ENCODE measurements at places on chromosomes 4 and X.

- DNase-seq = no peak
Observed at GRCh38 chr4:148442832-148443511, 758 bp upstream of the NR3C2 start.

DNA sequence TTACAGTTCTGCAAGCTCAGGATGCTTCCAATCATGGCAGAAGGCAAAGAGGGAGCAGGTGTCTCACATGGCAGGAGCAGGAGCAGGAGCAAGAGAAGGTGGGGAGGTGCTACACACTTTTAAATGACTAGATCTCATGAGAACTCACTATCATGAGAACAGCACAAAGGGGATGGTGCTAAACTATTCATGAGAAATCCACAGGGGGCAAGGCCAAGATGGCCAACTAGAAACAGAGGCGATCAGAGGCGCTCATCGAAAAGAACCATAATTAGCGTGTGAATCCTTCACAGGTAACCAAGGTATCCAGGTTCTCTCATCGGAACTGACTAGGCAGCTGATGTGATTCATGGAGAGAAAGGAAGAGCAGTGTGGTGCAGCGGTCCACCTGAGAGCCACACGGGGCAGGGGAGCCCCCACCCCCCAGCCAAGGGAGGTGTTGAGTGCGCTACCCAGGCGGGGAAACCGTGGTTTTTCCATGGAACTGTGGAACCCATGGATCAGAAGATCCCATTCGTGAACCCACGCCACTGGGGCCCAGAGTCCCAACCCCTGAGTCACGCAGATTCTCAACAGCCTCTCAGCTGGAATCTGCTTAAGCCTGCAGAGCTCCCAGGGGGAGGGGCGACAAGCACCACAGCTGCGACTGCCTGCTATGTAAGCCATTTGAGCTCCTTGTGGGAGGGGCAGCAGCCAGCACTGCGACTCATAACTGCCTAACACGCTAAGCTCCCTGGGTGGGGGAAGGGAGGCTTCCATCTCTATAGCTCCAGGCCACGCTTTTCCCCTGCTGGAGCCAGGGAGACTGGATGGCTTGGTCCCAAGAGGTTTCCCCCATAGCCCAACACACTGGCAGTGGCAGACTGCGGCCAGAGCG, 46.7 kb downstream of the FGF16 start:
- DNase-seq = no peak

- DNase-seq = no peak
Observed at GRCh38 chr4:73753215-73753614, 12.8 kb downstream of the CXCL8 start.

DNA sequence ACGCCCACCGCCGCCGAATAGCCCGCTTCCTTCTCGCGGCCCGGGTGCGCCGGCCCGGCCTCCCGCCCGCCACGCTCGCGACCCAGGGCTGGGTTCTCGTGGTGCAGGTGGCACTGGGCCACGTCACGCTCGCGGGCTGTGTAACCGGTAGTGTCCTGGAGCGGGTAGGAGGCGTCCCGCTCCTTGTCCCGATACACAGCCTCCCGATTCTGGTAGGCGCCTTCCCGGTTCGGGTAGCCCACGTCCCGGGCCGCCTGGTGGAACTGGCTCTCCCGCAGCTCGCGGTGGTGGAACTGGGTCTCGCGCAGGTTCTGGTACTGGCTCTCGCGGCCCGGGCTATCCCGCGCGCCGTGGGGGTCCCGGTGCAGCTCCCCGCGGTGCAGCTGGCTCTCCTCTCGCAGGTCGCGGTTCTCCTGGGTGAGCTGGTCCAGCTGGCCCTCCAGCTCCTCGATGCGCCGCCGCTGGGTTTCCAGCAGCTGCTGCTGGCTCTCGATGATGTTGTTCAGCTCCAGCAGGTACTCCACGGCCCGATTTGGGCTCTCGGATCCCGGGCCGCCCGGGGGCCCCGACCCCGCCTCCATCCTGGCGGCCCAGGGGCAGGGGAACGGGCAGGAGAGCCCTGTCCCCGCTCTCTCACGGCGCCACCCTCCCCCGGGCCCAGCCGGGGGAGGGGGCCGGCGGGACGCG, 39.3 kb upstream of the IQSEC2 start:
- no peak for DNase-seq

- no peak for DNase-seq
Observed at GRCh38 chr4:8283631-8284121, 14.1 kb downstream of the HTRA3 start.

DNA sequence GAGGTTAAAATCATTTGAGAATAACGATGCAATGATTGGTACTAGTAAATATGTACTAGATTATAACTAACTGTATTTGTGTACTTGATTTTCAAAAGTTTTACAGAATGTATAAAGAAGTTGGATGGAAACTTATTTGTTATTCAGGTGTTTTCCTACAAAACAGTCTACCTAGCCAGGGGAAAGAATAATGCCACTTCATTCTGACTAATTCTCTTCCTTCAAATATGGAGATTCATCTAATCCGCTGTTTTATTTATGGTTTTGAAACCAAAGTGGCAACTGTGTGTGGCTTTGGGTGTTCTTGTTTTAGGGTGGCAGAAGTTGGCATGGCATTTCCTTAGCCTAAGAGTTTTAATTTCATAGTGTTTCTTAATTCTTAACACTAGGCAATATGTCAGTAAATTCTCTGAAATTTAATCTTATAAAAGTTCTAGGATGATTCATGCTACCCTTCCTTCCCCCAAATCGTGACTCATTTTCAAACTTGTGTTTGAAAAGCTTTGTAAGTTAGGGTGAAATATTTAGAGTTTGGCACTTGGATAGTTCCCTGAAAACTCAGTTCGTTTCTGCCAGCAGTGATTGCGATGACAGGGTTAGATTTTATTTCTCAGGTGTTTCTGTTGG, 62.6 kb downstream of the DCLK2 start:
- DNase-seq = no peak

DNA sequence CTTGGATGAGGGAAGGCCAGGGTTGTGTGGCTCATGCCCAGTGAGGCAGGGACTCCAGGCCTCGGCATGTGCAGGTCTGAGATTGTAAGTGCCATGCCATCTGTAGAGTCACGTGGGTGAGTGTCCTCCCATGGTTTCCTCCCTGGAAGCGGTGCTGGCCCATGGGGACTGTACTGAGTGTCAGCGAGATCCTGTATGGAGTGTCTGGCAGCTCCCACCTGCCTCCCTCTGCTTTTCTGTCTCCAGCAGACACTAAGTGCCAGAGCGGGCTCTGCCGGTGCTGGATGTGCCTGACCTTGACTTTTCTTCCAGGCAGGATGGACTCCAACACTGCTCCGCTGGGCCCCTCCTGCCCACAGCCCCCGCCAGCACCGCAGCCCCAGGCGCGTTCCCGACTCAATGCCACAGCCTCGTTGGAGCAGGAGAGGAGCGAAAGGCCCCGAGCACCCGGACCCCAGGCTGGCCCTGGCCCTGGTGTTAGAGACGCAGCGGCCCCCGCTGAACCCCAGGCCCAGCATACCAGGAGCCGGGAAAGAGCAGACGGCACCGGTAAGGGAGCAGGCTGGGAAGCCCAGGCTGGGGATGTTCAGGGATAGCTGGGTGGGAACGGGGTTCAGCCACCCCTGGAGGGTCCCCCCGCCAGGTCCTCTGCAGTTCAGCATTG, 7.6 kb downstream of the WFS1 start:
- DNase-seq = no peak

DNA sequence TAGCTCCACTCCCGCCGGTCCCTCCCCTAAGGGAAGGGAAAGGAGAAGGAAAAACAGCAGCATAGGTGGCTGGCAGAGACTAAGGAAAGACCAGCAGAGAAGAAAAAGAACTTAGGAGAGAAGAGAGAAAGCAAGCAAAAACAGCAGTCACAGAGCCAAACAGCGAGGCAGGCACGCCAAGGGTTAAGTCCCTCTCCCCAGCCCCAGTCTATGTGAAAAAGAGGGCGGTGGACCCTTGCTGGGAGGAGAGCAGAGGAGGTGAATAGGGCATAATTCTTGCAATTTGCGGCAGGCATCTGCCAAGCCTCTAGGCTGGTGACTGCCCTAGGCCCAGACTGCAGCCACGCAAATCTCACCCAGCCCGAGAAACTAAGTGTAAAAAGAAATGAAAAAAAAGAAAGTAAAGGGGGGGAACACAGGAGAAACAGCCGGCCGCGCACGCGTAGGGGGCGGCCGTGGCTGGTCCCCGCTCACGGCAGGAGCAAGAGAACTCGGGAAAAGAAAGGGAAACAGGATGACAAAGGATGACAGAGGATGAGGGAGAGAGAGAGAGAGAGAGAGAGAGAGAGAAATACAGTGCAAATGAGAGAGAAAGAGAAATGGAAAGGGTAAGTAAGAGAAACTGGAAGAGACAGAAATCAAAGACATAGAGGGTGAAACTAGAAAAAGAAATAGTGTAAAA, 48.6 kb downstream of the MAGEA9 start:
- DNase-seq = no peak

GRCh38 chr4:22695917-22696316, 3.2 kb downstream of the GBA3 start:
- DNase-seq = no peak

DNA sequence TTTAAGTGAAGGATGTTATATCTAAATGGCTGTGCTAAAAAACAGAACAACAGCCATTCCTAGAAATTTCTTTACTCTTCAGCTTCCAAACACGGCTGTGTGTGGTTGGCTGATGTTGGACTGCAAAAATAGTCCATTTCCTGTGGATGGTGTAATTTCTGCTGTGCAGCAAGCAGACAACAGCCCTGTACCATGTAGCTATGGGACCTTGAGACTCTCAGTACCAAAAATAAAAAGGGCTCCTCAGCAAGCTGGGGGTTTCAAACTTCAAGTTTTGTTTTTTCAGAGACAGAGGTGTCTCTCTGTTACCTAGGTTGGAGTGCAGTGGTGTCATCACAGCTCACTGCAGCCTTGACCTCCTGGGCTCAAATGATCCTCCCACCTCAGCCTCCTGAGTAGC, 18.1 kb downstream of the CD40LG start:
- no peak for DNase-seq

DNA sequence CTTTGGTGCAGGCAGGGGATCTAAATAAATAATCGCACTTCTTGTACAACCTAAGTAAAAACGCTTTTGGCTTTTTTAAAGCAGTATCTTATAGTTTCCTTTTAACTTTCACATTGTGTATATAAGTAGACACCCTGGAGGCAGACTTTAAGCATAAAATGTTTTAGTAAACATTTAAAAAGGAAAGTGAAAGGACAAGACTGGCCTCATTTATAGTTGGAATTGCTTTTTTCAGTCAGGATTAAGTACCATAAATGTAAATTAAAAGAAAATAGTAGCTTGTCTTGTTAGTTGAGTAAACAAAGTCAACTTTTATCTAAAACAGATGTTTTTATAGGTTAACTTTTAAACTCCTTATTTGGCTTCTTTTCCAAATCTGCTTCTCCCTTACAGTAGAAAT, 39.7 kb downstream of the PTPN13 start:
- DNase-seq = no peak

DNA sequence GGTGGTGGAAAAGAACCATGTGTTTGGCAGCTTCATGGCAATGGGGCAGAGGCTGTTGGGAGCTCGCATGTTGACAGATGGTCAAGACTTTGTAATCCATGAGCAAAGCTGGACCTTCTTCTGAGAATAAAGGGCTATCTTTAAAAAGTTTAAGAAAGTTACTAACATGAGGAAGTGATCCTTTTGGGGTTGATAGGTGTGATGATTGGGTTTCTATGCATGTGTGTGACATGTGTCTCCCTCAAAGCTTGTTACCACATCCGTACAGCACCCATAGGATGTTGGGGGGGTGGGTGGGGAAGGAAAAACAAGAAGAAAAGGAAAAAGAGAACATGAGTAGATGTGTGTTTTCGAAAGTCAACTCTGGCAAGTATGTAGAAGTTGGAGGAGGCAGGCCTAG, 123.0 kb upstream of the TLR3 start:
- no peak for DNase-seq

DNA sequence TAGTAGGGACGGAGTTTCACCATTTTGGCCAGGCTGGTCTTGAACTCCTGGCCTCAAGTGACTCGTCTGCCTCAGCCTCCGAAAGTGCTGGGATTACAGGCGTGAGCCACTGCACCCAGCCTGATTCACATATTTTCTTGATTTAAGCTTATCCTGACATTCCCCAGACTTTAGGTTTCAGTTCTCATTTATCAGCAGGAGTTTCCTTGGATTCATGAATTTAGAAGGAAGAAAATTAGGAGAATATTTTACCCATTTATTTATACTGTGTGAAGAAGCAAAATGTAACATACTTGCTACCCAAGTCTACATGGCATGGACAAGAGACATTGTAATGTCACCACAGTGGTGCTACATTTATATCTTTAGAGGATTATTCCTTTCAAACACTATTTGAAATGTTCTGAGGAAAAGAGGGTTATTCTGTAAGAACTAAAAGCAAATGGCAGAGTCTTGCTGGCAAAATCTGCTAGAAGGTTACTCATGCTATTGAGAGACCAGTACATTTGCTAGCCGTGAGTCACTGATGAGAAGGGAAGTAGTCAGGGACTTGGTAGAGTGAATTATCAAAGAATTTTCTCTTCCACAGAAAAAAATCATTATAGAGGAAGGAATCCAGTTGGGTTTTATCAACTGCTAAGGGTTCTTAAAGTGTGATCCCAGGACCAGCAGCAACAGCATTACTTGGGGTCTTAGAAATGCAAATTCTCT, 26.1 kb upstream of the CFAP299 start:
- no peak for DNase-seq

DNA sequence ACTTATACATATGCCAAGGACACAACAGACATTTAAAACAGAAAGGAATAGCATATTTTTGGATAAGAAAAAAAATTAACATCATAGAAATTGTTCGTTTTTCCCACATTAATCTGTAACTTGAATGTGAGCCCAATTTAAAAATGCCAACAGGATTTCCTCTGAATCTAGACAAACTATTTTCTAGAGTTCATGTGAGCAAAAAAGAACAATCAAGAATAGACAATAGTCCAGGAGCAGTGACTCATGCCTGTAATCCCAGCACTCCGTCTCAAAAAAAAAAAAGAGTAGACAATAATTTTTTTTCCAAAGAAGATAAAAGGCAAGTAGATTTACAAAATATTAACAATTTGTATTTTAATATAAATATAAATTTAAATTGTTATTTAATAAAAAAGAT, 73.7 kb upstream of the DUSP21 start:
- no peak for DNase-seq

DNA sequence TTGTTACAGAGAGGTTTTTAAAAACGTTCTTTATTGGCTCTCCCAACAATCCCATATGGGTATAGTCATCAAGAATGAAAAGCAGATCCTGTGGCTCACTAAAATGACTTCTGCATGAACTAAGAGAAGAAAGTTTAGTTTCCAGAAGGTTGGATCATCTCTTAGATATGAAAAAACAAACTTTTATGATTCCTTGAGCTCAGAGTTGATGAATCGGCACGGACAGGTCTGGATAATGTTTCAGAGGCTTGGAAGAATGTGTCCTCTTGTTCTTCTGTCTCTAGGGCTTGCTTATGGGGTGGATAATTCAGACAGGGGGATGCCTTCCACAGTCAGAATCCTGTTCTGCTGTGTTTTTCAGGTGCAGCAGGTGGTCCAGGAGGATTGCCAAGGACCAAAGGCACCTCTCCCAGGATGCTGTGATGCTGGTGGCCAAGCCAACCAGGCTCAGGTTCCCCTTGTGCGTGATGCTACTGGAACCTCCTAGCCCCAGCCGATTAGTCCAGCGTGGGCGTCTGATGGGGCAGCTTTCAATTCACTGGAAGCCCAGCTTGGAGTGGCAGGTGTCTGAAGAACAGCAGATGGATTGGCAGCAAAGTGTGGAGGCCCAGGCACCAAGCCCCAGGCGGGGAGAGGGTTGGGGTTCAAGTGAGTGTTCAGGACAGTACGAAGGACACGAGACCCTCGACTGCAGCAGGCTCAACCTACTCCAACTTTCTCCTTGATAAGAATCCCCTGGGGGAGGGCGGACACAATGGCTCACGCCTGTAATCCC, 30.3 kb downstream of the CCKAR start:
- no peak for DNase-seq

Data from activated naive CD8-positive, alpha-beta T cell treated with anti-CD3 and anti-CD28 coated beads, Interleukin-2, amount 50 U/mL, for 16 hours (primary cell).